Astrocyte of the spinal cord (primary cell): ENCODE measurements at places on chromosomes 16 and 17.

- DNase-seq = peak; percentile 36
These were observed 36.6 kb upstream of the SLC25A19 start for GRCh38 chr17:75325827-75326225.

- no peak for DNase-seq
These were observed 260.6 kb downstream of the C16orf95 start for GRCh38 chr16:87056551-87056950.

- peak; percentile 77 for DNase-seq
These were observed 5.0 kb upstream of the PPP1R1B start for GRCh38 chr17:39621523-39622379.

DNA sequence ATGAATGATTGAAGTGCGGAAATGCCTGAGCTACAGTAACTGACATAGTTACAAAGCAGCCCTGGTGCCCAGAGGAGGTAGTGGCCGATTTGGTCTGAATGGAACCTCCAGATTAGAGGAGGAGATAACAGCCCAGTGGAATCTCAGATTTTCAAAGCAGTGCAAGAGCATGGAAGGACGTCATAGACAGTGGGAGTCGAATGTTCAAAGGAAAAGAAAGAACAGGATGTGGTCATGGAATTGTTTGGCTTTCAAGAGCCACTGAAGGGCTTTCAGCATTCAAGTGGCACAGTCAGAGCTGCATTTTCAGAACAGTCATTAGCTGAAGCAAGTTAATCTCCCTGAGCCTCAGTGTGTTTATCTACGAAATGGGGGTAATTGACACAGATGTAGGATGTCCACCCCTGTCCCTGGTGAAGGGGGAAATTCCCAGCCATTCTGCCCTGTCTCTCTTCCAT lies 104.6 kb upstream of the CACNG3 start:
- peak; percentile 22 for DNase-seq

- peak; percentile 5 for DNase-seq
These were observed 1.4 kb downstream of the THUMPD1 start for GRCh38 chr16:20740007-20740883.

DNA sequence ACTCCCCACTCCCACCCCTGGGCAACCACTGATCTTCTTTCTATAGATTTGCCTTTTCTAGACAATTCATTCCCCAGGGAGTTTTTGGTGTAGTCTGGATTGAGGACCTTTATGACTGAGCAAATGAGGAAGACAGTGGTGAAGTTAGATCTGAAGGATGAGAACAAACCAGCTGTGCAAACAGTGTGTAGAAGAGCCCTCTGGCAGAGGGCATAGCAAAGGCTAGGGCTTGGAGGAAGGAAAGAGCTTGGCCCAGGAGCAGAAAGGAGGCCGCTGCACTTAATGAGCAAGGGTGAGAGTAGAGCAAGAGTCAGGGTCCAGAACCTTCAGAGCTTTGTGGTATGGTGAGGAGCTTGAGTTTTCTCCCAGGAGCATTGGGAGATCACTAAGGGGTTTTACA lies 352.7 kb downstream of the CA10 start:
- no peak for DNase-seq

DNA sequence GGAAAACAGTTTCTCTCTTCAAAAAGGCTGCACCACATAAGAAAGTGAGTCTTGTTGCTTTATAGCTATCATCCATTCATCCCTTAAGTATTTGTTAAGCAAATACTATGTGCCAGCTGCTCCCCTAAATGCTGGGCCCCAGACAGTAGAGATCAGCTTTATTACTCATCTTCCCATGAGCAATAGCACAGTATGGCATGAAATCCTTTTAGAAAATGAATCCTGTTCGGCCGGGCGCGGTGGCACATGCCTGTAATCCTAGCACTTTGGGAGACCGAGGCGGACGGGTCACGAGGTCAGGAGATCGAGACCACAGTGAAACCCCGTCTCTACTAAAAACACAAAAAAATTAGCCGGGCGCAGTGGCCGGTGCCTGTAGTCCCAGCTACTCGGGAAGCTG lies 99.5 kb downstream of the MYO1D start:
- peak; percentile 13 for DNase-seq

DNA sequence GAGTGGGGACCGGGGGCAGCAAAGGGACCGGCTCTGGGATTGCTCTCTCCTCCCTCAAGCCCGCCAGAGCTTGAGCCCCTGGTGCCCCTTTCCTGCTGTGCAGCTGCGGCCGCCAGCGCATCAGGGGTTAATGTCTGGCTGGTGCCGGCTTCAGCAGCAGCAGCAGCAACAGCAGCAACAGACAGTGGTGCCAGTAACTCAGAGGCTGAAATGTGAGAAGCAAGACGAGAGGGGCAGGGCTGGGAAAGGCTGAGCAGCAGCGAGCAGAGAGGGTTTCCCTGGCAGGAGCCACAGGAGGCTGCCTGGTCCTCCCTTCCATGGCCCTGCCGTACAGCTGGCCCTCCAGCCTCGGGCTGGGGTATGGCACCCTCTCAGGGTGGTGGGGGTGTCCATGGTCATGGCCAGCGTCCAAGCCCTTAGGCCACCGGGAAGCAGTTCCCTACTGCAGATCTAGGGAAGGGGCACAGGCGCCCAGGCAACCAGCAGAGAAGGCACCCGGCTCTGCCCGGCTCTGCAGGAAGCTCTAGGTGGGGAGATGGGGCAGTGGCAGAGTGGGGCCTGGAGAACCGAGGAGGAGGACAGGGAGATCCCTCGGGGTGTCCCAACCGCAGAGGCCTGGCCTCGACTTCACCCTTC lies 21.1 kb upstream of the TFAP4 start:
- peak; percentile 81 for DNase-seq

DNA sequence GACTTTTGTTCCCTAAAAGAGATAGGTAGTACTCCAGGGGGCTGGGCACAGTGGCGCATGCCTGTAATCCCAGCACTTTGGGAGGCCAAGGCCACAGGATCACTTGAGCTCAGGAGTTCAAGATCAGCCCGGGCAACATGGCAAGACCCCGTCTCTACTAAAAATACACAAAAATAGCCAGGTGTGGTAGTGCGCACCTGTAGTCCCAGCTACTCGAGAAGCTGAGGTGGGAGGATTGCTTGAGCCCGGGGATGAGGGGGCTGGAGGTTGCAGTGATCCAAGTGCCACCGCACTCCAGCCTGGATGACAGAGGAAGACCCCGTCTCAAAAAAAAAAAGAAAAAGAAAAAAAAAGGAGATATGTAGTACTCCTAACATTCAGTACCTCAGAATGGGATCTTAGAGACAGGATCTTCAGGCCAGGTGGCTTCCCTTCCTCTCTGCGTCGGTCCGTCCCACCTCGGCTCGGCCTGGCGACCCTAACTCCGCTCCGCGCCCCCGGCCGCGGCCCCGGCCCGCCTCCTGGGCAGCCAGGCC lies 89.6 kb downstream of the CDC27 start:
- DNase-seq = no peak

- DNase-seq = no peak
These were observed 50.8 kb downstream of the PITPNM3 start for GRCh38 chr17:6505425-6506142.

GRCh38 chr16:593406-593805 lies 3.5 kb downstream of the RAB40C start:
- no peak for DNase-seq

- DNase-seq = peak; percentile 72
These were observed 794 bp upstream of the CPNE7 start for GRCh38 chr16:89574681-89575246.

DNA sequence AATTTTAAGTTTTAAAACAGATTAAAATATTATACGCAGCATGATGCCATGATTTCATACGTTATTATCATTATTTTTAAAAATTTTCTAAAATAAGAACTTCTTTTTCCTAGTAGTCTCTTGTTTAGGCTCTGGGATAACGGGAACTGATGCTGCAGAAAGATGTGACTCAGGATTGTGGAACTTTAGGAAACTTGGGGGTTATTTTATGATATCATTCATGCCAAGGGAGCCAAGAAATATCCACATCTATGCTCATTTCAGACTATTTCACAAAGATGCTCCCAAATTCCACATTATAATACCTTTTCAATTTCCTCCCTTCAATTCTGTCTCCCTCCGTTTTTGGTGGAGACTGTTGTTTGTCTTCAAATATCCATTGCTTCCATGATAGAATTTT lies 236.4 kb downstream of the HS3ST3A1 start:
- DNase-seq = no peak

DNA sequence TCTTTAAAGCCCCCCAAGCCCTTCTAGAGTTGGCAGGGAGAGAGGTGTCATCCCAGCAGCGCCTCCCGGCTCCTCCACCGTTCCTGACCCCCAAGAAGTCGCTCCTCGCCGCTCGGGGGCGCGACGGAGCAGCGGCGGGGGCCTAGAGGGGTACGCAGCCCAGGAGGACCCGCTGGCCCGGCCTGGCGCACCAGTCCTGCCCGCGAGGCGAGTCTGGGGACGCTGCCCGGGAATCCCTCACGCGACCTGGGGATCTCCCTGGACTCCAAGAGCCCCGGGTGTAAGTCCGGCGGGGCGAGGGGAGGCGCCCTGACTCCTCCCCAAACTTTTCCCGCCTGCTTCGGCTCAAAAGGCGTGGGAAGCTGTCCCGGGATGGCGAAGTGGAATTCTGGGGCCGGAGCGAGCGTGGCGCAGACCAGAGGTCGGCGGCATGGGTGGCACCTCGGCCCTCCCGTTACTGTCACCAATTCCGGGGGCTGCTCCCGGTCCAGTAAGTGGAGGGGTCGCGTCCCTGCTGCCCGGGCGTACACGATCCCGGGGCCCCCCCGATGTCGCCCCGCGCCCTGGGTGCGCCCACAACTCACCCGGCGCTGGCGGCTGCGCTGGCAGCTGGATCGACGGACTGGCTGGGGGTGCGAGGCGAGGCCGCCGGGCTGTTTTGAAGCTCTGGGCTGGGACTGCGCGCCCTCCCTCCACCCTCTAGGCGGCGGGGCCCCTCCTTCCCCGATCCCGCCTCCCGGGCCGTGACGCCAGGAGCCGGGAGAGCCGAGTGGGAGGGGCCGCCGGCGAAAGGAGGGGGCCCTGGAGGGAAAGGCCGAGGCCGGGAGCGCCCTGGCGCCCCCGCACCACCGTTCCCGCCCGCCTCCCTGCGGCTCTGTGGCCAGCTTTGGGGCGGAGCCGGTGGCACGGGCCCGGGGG lies at the start of gene EMP2:
Gene EMP2 (minus strand): TSS at position 634 of the 918 bp plus-strand sequence. CDS start 32,981 bp downstream, outside the sequence.
- peak; percentile 68 for DNase-seq

- no peak for DNase-seq
These were observed 430.4 kb downstream of the HAPSTR1 start for GRCh38 chr16:9521749-9522370.

DNA sequence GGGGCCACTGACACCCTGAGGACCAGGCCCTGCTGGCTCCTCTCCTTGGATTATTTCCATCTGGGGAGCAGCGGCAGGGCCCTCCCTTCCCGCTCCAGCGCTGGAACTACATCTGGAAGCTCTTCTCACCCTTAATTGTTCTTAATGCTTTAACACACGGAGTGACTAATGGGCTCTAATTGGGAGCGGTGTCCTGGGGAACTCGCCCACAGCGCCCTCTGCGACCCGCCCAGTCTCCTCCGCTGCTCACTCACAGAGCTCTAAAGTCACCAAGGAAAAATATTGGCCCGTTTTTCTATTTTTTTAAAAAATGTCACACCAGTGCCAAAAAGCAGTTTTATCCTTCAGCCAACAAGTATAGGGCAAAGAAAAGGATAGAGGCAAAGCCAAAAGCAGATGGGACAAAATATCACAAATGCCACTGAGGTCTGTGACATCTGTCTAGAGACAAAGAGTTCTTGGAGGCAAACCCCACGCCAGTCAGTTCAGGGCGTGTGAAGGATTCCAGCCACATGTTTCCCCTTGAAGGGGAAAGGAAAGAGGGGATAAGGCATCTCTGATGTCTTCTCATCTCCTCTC lies 134.7 kb downstream of the RBFOX3 start:
- DNase-seq = no peak

DNA sequence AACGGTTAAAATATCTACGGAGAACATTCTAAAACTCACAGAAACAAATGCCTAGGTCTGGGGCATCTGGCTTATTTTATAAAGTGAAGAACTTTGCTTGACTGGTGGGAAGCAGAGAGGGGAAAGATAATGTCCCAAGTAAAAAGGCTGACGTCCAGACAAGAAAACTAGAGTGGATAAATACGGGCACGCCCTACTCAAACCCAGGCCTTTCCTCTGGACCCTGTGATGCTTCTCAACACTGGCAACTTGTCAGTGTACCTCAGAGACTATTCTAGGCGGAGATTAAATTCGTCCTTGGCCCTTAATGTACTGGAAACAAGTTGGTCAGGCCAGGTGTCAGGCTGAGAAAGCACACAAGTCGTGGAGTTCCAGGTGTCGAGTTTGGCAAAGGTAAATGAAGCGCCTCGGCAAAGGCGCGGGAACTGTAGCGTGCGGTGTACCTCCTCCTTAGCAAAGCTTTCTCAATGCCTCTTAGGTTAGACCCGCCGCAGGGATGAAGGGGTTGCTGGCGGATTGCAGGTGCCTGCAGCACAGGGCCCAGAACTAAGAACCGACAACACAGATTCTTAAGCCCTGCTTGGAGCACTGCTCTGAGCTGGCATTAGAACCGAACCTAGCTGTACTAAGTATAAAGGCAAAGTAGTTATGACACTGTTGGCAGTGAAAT lies 668 bp upstream of the UNK start:
- DNase-seq = no peak

- no peak for DNase-seq
These were observed 873 bp downstream of the USP10 start for GRCh38 chr16:84700446-84701300.

GRCh38 chr16:4511441-4512082 lies 27.0 kb downstream of the CDIP1 start:
- DNase-seq = peak; percentile 26

DNA sequence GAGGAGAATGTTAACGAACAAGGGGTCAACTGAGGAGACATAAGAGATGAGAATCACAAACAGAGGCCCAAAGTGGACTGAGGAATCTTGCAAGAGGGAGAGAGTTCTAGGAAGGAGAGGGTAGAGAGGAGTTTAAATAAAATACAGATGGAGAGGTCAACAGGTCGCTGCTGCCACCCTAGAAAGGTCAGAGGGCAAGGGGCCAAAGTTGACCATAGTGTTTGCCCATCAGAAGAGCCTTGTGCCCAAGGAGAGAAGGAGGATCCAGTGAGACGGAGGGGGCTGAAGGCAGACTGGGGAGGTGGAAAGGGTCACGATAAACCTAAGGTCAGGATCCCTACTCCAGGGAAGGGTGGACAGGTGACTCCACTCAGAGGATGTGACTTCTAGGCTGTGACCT lies 6.9 kb upstream of the ITGA3 start:
- DNase-seq = no peak

DNA sequence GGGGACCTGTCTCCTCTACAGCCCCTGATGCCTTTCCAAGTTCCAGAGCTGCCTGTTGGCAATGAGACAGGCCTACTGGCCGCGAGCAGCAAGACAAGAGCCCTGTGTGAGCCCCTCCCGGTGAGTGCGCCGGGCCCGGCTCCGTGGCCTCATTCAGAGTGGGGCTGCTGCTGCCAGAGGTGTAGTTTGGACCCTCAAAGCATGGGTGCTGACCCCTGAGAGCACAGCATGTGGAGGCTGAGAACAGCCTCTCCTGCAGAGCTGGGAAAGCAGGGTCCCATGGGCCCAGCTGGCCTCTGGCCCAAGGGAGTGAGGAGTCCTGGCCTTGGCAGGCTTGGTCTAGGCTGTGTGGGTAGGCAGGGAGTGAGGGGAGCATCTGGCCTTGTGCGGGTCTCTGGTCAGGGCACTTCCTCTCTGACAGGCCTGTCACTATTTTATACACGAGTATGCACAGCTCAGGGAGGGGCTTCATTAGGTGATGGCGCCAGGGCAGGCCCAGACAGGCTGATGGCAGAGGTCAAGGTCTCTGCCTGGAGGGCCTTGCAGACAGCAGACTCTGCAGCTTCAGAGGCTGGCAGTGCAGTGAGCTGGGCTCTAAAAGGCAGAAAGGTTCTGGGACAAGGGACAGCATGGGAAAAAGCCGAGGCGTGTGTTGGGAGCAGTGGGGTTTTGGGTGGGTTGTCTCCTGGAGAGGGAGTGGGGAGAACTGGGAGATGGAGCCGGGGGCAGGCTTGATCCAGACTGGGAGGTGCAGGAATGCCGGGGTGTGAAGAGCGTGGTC lies 43.4 kb downstream of the ADCY7 start:
- DNase-seq = no peak

- no peak for DNase-seq
These were observed 240.8 kb downstream of the C16orf95 start for GRCh38 chr16:87076331-87076949.
